Activated CD8-positive, alpha-beta T cell treated with anti-CD3 and anti-CD28 coated beads for 36 hours (primary cell): ENCODE measurements at places on chromosomes 7 and 10. TPM values are rescaled to one million over a fixed set of nuclear protein-coding genes. Genes with fewer than 3 reads are reported as not detected.

GRCh38 chr7:78529392-78529791 is 730.8 kb downstream of the PHTF2 start:
- no peak for DNase-seq

C10orf53 gene
- not detected for total RNA-seq

DNA sequence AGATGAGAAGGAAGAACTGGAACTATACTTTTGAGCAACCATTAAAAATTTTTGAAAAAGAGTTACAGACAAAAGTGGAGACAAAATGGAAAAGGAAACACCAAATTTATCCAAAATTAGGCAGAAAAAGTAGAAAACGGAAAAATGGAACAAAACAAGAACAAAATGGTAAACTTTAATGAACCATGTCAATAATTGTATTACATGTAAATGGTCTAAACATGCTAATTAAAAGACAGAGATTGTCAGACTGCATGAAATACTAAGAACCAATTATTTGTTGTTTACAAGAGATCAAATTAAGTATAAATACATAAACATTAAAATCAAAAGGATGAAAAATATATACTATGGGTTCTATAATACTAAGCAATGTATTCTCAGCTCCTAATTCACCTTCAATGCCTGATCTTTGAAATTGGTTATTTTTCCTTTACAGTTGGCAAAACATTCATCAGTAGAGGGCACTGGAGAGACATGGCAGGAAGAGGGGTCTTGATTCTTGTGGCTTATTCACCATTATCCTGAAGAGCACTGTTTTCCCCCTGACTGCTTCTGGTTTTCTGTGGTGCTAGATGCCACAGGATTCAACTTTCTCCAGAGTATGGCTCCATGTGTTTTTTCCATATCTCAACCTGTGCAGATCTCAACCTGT is 124.9 kb downstream of the ELFN1 start:
- DNase-seq, result no peak

EVX1 gene
- not detected for total RNA-seq

DNA sequence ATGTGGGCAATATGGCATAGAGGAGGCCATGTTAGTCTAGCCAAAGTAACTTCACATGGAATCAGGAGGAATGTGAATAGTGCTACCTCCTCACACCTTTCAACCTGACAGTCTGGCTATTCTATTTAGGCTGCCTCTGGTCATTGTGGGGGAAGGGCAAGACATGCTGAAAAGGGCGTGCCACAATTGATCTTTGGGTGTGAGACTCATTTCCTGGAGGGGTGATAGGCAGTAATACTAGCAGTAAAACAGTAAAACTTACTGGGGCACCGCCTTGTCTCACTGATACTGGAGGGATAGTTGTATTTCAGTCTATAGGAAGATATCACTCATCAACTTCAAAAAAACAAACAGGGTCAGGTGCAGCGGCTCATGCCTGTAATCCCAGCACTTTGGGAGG is 88.7 kb downstream of the TMEM168 start:
- no peak for DNase-seq

FBXO24 gene
- 1.4 TPM for total RNA-seq

DNA sequence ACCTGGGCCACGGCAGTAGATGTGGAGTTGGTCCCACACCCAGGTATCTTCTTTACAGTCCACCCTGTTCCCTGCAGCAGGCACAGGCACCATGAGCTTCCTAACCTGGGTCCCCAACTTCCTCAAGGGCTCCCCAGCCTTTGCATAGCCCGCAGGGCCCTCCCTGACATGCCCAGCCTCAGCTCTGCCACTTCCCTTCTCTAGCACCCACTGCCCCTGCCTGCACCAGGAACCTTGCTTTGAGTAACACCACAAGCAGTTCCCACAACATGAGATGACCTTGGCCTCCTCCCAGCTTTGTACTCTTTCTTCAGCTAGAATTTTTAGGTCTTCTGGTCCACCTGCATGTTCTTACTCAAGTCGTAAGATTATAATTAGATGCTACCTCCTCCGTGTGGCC is 92.2 kb upstream of the ZPBP start:
- DNase-seq, result no peak

DNA sequence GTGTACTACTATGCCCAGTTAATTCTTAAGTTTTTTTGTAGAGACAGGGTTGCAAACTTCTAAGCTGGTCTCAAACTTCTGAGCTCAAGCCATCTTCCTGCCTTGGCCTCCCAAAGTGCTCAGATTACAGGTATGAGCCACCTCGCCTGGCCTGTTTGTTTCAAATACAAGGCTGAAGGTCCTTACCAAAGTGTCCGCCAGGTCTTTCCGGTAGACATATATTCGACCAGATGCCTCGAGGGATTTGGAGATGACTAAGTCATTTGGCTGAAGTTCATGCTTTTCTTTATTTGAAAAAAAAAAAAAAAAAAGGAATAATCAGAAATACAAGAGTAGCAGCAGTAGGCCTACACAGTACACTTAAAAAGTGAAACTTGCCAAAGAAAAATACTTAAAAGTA is 204.5 kb upstream of the CDCA7L start:
- no peak for DNase-seq

SPDYE11 gene
- not detected for total RNA-seq

DNA sequence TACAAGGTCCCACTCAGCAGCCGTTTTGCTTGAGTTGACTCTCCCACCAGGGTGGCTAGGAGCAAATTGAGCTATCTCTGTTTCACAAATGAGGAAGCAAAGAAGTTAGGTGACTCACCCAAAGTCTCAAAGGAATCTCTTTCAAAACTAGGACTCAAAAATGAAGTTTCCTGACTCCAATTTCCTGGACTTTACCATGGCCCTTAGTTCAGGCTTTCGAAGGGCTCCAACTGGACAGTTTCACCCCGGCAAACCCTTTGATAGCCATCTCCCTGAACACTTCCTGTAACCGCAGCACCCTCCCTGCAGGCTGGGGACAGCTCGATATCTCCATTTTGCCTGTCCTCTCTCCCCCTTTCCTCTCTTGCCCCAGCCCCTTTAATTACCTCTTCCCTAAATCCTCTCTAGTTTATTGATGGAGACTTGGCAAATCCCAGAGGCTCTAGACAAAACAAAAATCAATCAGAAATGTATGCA is 4.7 kb upstream of the AFAP1L2 start:
- no peak for DNase-seq

DNA sequence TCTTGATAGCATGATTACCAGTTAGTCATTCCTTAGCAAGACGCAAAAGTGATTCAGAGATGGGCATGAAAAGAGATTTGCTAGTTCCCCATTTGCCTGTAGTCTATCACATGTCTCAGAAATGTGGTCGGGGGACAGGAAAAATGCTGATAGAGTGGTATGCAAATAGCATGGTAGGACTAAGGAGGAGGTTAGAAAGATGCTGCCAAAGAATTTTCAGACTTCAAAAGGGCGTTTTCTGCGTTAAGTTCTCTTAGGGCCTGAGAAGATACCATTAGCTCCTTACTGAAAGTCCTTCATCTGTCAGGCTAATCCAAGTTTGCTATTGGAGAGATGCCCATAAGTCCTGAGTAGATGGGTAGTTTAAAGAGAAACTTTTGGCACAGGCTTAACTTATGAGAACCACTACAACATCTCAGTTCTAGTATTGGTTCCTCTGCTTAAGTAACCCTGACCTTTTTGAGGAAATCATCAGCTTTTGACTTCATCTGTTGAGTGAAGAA is 2.7 kb downstream of the CALD1 start:
- DNase-seq, result no peak

- no peak for DNase-seq
Measured at GRCh38 chr7:94303695-94304094, 91.0 kb upstream of the COL1A2 start.
